NCI-H526 (cell line): ENCODE measurements at places on chromosomes 6 and 20.
A peak's percentile ranks its signal among the peaks of the same experiment; 100 is the strongest.

- no peak for DNase-seq
These were observed 160.7 kb upstream of the KCNQ5 start for GRCh38 chr6:72461144-72461543.

GRCh38 chr6:113461153-113461932 is 395.8 kb upstream of the MARCKS start:
- DNase-seq = peak; percentile 11

DNA sequence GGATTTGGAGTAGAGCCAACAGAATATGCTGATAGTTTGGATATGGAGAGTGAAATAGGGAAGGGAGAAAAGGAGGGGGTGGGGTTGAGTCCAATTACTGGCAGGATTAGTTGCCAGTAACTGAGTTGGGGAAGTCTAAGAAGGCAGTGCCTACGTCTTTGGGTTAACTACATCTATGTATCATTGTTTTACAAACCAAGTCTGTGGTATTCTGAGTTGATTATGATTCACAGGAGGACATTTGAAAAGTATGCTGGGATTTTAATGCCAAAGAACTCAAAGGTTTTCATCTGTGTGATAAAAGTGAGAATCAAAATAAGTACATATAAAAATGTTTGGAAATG is 14.7 kb downstream of the DSE start:
- no peak for DNase-seq

DNA sequence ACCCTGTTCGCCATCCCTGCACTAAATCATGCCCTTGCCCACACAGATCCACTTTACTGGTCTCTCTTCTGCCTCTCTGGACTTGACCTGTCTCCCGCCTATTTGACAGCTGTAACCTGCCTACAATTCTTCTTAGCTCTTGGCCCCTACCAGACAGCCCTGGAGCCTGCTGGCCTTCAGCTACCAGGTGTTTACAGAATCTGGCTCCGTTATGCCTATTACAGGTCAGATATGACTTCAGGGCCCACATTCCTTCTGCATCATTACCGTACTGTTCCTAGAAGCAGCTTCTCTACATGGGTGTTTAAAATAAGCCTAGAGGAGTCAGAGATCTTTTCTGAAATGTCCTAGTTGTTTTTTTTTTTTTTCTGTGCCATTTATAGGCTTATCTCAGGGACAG is 45.4 kb upstream of the CCN6 start:
- DNase-seq = no peak

DNA sequence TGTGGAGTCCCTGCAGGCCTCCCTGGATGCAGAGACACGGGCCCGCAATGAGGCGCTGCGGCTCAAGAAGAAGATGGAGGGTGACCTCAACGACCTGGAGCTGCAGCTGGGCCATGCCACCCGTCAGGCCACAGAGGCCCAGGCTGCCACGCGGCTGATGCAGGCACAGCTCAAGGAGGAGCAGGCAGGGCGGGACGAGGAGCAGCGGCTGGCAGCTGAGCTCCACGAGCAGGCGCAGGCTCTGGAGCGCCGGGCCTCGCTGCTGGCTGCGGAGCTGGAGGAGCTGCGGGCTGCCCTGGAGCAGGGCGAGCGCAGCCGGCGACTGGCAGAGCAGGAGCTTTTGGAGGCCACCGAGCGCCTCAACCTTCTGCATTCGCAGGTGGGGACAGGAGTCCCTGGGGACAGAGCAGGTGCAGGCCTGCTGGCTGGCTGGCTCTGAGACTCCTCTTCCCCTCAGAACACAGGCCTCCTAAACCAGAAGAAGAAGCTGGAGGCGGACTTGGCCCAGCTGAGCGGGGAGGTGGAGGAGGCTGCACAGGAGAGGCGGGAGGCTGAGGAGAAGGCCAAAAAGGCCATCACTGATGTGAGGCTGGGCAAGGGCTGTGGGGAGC is 44.7 kb downstream of the MYH7B start:
- DNase-seq = peak; percentile 59

DNA sequence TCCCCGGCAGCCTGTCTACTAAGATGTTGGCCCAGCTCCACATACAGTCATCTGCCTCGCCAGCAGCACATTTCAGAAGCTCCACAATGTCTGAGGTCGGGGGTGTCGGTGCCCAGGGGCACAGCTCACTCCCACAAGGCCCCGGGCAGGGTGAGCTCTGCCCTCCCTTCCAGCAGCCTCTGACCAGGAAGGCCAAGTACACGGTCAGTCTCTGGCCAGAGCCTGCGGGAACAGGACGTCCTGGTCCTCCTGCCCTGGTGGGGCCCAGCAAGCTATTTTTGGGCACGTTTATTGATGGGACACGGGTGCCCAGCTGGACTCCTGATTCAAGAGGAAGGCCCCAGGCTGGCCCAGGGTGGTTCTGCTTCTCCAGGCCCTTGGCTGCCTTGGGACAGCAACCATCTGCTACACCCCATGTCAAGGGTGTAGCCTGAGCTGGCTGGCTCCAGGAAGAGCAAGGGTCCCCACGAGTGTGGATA is 114.9 kb upstream of the PTPN1 start:
- DNase-seq = no peak

- DNase-seq = peak; percentile 53
These were observed 33.3 kb downstream of the TNFRSF21 start for GRCh38 chr6:47276377-47276776.

DNA sequence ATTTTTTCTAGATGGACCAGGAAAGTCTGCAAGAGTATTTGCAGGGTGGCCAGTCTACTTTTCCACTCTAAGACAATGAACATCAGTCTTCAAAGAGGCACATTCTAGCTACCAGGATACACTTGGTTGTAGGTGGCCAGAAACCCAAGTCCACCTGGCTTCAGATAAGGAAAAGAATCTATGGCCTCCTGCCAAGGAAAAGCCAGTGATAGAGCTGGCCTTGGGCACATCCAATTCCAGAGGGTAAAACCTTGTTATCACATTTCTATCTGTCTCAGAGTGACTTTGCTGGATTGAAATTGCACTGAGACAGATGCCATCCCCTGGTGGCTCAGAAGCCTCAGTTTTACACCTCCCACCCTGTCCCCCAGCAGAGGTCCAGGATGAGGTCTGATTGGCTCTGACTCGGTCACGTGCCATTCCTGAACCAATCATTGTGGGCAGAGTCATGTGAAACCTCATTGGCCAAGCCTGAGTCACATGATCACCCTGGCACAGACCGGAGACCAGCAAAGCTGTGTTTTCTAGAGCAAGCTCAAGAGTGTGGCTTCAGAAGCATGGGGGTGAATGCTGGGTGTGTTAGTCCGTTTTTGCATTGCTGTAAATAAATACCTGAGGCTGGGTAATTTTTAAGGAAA is 497.4 kb upstream of the SULF2 start:
- DNase-seq = no peak

DNA sequence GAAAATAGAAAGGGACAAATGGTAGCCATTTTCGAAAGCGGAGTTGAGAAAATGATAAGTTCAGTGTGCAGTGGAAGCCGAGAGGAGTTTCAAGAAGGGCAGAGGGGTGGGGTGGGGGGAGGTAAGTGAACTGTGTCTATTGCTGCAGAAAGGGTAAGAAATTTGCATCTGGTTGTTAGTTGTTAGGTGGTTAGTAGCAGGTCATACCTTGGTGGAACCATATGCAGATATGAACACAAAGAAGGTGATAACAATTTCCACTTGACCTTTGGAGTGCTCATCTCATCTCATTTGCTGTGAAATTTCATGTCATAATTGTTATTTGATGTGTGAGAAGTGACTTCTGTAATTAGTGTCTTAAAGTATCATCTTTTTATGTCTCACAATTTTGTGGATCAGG is 288.2 kb downstream of the QKI start:
- no peak for DNase-seq

- no peak for DNase-seq
These were observed 36.8 kb upstream of the FLRT3 start for GRCh38 chr20:14374196-14374595.

DNA sequence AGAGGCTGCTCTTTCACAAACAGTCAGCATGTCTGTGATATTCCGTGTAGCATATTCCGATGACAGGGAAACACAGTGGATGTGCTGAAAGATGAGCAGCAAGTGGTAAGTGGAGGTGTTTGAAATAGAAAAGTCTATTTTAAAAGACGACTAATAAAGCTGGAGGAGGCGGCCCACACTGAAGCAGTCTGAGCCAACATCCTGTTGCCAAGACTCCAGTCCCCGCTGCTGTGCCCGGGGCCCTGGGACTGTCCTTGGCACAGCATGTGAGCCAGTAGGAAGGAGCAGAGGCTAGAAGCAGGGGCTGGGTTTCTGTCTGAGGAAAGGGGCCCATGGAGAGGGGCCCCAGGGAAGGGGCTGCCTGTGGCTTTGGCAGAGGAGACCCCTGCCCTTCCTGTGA is 351.5 kb upstream of the CHD6 start:
- no peak for DNase-seq

GRCh38 chr6:117557951-117558350 is 44.4 kb downstream of the GOPC start:
- no peak for DNase-seq

DNA sequence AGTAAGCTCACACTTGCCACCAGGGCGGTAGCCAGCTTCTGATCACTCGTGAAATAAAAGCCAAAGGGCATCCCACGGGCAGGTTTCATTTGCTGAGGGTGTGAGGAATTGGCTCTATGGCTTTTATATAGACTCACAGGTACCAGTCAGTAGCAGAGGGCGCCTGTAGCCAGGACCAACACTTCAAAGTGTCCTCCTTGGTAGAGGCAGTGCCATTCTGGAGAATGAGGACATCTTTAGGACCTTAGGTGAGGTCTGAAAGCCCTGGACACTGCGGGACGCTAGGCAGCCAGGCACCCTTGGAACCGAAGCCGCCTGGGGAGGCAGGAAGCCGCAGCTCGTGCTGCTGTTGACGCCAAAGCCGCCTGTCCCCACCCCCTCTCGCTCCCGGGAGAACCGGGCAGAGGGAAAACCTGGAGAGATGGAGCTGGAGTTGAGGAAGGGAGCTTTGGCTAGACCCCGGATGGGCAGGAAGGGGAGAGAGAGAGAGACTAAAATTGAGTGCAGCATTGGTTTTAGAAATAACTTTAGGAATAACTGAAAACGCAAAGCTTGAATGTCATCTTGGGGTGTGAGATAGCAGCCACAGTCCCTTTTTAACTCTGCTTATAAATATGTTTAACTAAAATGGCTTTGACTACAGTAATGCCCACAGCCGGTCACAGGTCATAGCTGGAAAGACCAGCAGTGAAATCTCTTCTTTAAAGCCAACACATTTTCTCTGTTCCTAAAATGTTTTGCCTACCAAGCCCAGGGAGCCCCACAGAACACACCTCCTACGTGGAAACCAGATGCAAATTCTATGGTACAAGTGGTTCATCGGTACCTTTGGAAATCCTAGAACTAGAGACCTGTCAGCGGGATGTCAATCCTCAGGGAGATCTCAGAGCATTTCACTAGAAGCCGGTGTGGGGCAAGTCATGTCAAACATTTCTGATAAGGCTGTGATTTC is 128.5 kb upstream of the CDYL start:
- DNase-seq = peak; percentile 71
